ENCODE measurements at places on chromosomes 5 and 9.

- no peak for DNase-seq
Observed at GRCh38 chr5:90830058-90830457, 271.5 kb downstream of the ADGRV1 start.

DNA sequence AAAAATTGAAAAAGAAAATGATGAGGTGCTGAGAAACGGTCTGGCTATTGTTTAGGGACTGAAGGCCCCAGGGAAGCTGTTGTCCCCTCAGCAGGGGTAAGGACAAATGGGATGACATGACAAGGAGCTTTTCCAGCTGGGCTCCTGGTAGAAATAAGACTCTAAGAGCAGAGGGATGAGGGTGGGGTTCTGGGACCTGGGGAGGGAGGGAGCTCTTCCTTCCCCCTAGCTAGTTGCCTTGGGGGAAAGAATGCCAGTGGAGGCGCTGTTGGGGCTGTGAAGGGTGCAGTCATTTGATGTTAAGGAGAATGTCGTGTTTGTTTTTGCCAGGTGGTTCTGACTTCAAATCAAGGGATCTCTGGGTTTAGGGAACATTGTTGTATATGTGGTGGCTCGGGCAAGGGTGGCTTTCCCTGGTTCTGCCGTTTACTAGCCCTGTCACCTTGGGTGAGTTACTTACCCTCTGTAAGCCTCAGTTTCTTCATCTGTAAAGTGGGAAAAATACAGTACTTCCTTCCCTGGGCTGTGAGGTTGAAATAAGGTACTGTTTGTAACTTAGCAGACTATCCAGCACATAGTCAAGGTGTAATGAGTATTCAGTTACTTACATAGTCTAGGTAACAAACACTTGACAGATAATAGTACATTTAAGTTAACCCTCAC lies 47.8 kb downstream of the WWC1 start:
- DNase-seq: no peak

DNA sequence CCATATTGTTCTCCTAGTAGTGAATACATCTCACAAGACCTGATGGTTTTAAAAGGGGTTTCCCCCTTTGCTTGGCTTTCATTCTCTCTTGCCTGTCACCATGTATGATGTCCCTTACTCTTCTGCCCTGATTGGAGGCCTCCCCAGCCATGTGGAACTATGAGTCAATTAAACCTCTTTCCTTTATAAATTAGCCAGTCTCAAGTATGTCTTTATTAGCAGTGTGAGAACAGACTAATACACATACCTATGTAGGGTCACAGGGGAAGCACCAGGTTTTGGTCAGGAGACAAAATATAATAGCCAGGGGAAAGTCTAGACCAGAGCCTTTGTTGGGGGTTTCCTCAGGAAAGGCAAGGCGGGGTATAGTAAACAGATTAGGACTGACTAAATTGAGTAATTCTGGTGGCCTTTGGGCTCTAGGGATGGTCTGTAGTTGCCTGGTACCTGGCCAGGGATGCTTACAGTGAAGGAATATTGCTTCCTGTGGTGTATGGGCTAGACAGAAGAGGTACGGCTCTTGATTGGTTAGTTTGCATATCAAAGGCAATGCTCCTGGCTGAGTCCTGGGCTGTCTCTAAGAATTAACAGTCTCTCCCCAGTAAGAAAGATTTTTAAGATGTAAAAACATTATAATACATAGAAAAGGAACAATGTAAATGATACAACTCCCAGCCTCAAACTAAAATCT lies 254.5 kb downstream of the ELAVL2 start:
- no peak for DNase-seq

DNA sequence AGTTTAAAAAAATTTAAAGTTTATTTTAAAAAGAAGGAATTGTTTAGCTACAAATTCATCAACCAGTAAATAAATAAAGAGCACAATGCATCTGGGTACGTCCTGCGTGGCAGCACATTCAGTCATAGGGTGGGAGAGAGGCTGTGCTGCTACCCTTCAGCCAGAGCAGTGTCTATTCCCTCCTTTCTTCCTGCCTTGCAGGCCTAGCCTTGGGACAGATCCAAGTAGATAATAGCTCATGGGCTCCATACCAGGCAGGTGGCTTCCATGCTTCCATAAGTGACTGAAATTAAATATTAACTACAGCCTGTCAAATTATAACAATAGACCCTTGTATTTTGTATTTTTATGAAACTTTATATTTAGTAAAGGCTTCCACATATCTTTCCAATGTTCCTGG lies 408.3 kb upstream of the RGMB start:
- DNase-seq: no peak

DNA sequence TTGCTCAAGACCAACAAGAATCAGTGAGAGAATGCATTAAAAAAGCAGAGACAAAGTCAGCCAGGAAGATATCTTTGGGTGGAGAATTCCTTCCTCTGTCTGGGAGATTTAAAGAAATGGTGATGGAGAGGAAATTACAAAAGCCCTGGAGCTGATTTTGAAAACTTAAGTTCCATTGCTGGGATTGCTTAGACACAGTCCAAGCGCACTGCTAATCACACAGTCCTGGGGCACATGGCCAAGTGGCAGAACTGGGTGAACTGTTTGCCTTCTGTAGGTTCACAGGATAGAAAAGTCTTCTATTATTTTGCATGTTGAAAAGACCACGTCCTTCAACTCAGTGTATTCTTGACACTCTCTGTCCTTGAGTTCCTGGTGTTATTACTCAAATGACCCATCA lies 284.9 kb upstream of the FBXL7 start:
- DNase-seq: no peak

GRCh38 chr5:178424810-178425177 lies 165.4 kb downstream of the COL23A1 start:
- DNase-seq: no peak

DNA sequence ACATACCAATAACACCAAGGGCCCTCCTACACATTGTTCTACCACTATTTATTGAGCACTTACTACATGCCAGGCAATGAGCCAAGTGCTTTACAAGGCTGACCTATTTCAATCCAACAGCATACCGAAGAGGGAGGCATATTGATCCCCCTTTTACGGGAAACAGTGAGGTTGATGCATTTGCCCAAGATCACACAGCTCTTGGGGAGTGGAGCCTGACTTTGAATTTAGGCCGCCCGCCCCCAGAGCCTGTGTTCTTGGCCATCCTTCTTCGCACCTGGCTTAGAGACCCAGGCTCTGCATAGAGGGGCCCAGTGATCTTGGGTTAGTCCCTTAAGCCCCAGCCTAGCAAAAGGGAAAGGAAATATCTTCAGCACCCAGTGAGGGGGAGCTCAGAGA lies 158.1 kb upstream of the IER5L start:
- DNase-seq: no peak

DNA sequence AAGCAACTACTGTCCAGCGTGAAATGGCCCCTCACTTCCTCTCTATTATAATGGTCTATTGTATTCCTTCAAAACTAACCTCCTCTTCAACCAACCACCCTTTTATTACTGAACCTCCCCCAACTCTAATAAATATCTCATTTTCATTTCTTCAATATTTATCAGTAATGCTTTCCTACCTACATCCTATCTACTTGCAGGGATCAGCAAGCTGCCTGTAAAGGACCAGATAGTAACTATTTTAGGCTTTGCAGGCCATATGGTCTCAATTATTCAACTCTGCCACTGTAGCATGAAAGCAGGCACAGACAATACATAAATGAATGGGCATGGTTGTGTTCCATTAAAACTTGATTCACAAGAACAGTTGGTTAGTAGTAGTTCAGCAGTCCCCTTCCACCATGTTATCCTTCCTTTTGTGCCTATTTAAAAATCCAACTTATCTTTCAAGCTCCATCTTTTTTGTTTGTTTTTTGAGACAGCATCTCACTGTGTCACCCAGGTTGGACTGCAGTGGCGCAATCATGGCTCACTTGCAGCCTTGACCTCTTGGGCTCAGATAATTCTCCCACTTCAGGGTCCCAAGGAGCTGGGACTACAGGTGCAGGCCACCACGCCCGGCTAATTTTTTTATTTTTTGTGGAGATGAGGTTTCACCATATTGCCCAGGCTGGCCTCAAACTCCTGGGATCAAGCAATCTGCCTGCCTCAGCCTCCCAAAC lies 45.8 kb downstream of the PCDHGC5 start:
- DNase-seq: no peak

DNA sequence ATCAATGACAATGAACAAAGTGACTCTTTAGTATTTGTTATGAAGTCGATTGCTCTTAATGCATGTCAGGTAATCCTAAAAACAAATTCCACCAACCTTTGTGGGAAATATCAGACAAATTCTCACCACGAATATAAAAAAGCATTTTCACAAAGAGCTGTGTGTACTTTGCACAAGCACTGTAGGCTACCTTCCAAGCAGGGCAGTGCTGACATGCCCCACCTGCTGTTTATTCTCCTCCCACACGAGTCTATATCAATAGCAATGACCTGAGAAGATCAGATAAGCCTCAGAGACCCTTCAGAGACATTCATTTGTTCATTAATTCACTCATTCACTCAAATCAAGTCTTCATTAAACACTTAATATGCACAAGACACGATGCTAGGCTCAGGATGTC lies 469.1 kb downstream of the ZSWIM6 start:
- DNase-seq: no peak

GRCh38 chr5:88743231-88743834 lies 139.7 kb downstream of the MEF2C start:
- no peak for DNase-seq

All from KBM-7 (cell line).